Fibroblast of skin of back (primary cell): ENCODE measurements at places on chromosomes 7 and 10.

DNA sequence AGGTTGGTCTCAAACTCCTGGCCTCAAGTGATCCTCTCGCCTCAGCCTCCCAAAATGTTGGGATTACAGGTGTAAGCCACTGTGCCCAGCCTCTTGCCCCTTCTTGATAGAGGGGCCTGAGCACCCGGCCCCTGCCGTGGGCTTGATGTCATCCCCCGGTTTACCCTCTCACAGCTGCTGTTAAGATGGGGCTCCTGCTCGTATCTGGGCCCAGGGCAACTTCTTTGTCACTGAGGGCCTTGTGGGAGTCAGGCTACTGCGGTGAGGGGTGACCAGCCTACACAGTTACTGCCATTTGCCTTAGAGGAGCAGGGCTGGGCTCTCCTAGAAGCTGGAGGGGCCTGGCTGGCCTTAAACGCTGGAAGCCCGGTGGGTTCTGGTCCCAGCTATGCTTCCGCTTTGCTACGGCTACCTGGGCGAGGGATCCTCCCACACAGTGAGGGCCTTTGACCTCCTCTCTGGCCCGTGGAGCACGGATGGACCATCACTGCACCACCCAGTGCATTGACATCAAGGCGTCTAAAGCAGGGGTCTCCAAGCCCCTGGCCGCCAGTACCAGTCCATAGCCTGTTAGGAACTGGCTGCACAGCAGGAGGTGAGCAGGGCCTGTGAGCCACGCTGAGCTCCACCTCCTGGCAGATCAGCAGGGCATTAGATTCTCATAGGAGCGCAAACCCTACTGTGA lies 1.1 kb upstream of the TMEM130 start:
- no peak for DNase-seq

DNA sequence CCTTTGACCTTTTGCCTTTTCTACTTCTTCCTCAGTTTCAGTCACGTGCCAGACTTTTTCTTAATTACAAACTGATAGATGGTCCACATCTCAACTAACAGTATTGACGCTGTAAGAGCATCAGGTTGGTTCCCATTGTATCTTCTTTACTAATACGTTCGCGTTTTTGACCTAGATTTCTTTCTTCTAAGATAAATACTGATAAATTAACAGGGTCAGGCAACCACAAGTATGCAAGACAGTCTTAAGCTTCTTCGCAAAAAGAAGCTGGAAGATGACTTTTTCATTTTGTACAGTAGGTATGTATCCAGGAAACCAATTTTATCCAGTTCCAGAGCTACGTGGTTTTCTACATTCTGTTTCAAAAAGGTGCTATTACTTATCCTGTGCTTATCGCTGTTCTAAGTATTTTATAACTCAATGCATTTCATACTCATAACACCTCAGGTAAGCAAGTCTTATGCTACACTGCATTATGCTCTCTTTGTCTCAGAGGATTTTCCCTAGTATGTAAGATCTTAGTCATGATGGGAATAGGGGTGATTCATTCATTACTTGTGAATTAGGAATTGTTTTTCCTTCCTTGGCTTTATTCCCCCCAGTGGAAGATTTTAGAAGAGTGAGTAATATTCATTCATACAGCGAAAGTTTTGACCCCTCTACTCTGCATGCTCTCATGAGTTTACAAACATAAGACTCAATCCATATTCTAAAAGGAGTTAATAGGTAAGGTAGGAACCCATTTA lies 955 bp downstream of the DUS4L start:
- peak; percentile 93 for DNase-seq

DNA sequence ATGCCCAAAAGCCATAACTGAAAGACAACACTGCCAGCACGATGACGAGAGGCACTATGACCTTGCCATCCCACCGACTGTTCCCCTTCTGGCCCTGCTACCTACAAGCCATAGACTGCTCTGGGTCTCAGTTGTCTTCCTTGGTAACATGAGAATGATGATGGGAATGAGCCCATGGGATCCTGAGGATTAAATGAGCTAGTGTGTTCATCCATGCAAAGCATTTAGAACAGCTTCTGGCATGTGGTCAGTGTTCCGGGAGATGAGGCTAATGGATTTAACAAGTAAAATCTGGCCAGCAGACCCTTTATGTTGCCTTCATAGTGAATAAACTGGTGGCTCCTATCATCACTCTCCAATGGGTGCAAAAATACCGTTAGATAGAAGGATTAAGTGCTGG lies 62.4 kb upstream of the WDR11 start:
- DNase-seq = no peak

DNA sequence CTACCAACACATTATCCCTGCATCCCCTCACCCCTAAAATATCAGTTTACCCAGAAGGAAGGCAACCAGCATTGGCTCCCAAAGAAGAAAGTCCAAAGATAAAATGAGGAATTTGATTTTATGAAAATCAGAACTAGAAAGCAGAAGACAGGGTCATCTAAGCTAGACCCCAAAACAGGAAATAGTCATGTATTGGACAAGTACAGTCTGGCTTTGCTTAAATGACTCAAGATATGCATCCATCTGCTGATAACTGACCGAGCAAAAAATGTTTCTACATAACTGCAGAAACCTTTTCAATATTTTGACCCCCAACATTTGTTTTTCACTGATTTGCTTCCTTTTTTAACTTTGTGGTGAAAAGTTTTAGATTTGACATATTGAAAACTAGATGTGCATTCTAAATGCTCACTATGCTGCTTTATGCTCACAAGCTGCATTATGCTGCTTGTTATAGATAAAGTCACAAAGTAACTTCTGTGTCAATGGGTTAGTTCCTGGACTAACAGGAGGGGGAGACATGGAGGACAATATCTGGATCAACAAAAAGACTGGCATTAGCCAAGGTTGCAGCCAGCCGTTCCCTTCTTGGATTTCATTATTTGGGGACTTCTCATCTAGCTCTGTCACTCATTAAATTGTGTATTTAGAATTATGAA lies 227.0 kb downstream of the INHBA start:
- DNase-seq = no peak

GRCh38 chr10:74123081-74123480 lies 27.5 kb downstream of the AP3M1 start:
- DNase-seq = no peak

DNA sequence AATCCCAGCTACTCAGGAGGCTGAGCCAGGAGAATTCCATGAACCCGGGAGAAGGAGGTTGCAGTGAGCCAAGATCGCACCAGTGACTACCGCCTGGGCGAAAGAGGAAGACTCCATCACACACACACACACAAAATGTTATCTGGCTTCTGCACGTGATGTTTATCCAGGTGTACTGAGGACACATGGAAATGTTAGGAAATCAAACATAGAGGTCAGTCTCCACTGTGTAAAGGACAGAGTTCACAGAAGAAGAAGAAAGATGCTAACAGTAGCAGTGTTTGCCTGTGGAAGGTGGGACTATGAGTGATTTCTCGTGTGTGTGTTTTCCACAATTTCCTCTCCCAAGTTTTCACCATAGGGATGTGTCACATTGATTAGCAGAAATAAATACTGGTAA lies 256.9 kb downstream of the ELMO1 start:
- no peak for DNase-seq

DNA sequence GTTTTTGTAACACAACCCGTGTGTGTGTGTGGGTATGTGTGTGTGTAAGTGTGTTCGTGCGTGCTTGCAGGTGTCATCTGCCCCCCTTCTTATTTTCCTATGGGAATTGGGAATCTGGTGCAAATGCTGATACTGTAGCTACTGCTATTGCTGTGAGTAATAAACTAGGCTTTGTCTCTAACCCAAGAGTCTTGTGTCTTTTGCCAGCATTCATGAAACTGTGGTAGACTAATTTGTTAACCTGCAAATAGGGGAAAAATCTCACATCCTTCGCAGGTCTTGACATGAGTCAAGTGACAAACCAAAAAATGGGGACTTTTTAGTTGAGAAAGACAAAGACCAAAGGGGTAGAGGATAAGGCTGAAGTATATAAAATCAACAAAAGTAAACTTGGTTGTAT lies 57.9 kb upstream of the FAM133B start:
- DNase-seq = no peak

DNA sequence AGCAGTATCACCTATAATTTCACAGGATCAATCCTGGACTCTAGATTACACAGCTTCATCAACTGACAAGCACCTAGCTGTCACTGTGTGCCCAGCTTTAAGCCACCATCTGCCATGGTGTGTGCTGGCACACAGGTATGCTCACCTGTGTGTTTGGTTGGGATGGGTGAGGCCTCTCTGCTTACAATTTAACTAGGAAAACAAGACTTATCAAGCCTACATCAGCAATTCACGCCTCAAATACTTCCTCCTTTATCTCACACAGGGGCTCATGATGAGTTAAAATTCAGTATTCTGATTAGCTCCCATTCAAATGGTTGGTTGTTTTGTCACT lies 608.2 kb downstream of the PARD3 start:
- no peak for DNase-seq

- DNase-seq = peak; percentile 69
These were observed 11.1 kb downstream of the MCU start for GRCh38 chr10:72702868-72703581.

GRCh38 chr7:2735744-2736143 lies 47.7 kb downstream of the AMZ1 start:
- DNase-seq = no peak

DNA sequence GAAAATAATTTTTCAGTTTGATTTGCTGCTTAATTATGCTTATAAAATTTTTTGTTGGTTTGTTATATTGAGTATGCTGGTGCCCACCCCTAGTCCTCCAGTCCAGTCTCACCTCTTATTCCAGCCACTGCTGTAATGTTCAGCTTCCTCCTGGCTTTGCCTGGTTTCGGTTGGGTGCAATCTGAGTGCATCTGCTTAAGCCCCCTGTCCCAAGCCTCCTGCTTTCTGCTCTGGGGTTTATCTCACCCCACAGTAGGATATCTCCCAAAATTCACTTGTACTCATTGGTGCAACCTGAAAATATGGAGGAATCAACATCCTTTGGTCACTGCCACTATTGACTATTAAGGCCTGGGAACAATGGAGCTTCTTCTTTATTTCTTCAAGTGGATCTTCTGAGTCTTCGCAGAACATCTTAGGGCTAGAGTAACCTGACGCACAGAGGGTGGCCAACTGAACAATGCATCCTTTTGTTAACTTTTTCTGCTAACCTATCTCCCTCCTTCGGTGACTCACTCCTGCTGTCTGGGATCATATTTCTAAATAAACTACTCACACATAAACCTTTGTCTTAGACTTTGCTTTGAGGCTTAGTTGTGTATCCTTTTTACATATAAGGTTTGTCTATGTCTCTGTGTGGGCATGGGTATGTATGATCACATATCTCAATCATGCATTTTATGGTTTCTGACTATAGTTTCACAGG lies 19.1 kb upstream of the SOSTDC1 start:
- DNase-seq = peak; percentile 6
